ENCODE measurements at places on chromosomes 6 and 20.

DNA sequence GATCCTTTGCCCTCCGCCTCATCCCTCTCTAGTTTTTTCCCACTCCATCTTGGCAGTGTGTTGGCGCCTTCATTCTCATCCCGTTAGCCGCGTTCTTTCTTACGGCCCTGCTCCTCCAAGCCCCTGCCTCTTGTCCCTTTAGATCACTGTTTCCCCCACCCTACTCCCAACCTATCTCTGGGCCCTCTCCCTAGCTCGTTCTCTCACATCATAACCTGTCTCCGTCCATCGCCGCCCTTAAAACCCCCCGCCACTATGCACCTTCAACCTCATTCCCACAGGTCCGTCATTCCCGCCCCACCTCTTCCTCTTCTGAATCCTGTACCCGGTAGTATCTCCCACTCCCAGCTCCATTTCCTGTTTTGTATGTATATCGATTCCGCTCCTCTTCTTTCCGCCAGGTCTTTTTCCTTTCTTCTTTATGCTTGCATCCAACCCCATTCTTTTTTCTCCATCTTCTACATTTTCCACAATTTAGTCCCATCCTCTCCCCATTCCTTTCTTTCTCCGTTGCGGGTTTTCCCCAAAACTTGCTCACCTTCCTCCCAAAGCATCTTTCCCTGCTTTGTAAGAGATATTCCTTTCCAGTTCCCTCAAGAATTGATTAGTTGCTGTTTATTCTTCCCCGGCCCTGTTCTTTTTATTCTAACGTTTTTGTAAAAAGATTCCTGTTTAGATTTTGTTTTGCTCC is 671 bp downstream of the EFHC1 start:
- no peak for DNase-seq

DNA sequence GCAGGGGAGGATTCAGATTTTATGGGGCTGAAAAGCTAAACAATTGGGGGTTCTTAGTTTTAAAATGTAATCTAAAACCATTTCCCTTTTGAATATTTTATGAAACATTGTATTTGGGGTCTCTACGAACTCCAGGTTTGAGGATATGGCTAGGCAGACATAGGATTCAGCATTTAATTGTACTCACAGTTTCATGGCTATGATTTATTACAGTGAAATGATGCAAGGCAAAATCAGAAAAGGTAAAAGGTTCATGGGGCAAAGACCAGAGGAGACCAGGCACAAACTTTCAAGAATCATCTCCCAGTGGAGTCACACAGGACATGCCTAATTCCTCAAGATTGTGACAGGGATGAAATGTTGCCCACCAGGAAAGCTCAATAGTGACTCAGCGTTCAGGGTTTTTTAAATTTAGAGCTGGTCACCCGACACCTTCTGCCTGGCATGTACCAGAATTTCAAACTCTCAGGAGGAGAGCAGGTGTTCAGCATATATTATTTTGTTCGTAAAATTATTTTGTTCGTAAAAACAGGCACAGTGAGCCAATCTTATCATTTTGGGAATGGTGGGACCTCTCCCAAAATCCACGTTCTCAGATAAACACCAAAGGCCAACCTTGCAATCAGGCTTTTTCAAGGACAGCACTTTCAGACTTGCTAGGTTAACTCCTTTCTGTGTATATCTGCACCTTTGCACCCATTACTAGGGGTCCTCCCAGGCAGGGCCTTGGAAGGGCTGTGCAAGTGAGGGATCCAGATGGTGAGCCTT is 270.3 kb downstream of the NKAIN2 start:
- no peak for DNase-seq

DNA sequence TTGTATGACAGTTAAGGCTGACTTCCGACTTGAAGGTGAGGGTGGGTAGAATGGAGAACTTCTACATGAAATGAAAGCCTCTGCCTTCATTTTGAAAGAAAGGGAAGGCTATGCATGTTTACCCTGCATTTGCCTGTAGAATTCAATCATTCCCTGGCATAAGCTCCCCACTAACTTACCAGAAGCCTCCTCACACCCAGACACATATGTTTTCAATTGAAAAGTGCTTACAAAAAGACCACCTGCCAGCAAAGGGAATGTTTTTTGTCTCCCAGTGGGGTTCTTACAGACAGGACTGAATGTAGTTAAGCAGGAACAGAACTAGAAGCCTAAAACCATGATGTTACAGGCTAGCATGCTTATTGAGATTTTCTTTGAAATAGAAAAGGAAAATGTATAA is 392.1 kb upstream of the HSF2 start:
- no peak for DNase-seq

GRCh38 chr20:23445596-23446217 is 6.2 kb downstream of the CSTL1 start:
- DNase-seq = peak; percentile 53

- no peak for DNase-seq
These were observed 21.0 kb downstream of the NOL7 start for GRCh38 chr6:13635948-13636658.

GRCh38 chr6:163389354-163389753 is 25.2 kb upstream of the QKI start:
- no peak for DNase-seq

DNA sequence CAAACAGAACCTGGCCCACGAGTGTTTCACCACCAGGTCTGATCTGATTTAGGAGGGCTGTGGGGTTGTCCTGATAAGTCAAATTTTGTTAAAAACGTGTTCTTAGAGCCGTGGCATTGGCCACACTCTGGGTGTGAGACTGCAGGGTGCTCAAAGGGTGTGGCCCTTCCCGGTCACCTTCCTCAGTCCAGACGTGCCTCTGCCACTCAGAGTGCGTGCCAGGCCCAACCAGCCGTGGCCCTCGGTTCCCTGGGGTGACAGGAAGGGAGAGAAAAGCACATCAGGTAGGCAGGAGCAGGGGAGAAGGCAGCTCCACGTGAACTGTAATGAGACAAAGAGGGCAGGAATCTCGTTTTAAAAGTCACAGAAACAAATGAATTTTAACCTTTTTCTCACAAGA is 115.4 kb downstream of the FAM120B start:
- DNase-seq = no peak
